ENCODE measurements at places on chromosomes 11 and 22. TPM values are rescaled to one million over a fixed set of nuclear protein-coding genes. Genes with fewer than 3 reads are reported as not detected.
A peak's percentile ranks its signal among the peaks of the same experiment; 100 is the strongest.

DNA sequence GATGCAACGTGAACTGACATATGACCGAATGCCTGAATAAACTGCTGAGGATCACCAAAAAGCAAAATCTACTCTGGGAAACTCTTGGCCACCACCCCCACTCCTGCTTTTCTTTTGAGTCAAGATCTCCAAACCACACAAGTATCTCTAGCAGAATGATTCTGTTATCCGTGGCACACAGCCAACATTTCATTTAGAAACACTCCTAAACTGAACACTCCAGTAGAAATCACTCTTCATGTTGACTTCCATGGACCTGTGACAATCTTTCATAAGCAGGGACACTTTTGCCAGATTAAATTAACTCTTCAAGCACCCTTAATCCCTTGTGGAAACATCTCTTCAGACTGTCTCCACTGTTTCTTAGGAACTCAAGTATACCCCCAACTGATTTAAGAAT lies 44.4 kb downstream of the VSIG10L2 start:
- DNase-seq = no peak

DNA sequence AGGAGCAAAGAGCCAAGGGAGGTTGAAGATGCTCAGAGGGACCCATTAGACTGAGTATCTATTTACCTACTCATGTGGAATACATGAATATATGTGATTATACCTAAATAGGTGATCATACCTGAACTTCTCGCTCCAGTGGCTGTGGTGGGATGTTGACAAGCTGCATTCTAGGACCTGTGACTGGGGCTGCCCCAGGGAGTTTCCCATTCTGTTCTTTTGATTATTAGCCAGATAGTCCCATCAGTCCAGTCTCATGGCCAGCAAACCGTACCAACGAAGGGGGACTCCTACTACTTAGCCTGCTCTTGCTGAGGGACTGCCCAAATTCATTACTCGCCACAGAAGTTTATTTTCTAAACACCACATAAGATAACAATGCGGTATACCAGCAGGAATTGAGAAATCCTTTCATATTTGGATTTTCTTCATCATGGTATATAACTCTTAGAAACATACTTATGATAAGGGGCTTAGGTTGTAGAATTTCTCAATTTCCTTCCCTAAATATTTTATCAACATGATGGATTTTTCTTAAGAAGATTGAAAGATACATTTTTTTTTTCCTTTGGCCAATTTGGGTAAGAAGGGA lies 273.9 kb downstream of the NTM start:
- DNase-seq = no peak

- DNase-seq = no peak
Measured at GRCh38 chr11:14106303-14107049, 144.0 kb downstream of the SPON1 start.

- DNase-seq = no peak
Measured at GRCh38 chr11:95700471-95700817, 89.1 kb downstream of the FAM76B start.

DNA sequence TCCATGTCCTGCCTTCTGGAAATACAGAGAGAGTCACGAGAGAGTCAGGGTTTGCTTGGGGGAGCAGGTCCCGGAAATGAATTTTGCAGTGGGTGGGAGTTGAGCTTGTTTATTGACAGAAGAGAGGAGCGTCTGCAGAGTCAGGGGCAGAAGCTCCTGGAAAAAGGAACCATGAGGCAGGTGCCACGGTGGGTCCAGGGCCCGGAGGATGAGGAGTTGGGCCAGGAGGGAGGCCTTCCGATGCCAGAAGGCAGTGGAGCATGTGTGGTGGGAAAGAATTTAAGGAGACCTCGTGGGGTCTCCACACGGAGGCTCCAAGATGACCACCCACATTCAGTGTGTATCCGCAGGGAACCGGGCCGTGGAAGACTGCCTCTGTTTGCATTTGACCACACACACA lies 461.2 kb downstream of the BRD1 start:
- DNase-seq = peak; percentile 24

- peak; percentile 75 for DNase-seq
Measured at GRCh38 chr11:46391578-46392420, at the start of gene CHRM4. Gene CHRM4, minus strand, starts transcription at chr11:46391776. Its CDS starts 5,219 bp downstream, at chr11:46386557.

DNA sequence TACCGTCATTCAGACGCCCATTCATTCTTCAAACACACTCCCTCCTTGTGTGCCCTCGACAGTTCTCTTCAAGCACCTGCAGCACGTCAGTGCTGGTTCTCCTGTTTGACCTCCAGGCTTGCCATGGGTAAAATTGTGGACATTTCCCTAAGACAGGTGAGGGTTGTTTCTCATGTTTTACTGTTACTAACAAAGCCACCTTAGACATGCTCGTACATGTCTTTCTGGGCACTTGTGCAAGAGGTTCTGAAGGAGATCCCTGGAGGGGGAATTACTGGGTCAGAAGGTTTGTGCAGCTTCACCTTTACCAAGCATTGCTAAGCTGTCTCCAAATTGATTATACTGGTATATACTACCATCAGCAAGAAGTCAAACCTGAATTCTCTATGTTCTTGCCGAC lies 189.7 kb upstream of the TMEM45B start:
- DNase-seq = no peak

DNA sequence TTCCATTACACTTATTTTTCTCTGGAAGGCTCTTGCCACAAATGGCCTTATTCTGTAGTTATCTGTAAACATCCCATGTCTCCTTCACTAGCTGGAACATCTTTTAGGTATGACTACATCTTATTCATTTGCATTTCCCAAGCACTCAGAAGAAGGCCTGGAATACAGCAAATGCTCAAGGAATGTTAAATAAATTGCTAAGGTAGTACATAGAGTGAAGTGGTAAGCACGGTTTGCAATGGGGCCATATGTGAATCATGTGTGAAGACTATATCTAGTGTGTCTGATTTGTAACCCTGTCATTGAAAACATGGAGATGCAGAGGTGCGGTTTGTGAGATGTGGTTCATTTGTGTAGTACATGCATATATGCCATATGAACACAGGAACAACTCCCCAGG lies 33.5 kb downstream of the GDPD4 start:
- DNase-seq = no peak

DNA sequence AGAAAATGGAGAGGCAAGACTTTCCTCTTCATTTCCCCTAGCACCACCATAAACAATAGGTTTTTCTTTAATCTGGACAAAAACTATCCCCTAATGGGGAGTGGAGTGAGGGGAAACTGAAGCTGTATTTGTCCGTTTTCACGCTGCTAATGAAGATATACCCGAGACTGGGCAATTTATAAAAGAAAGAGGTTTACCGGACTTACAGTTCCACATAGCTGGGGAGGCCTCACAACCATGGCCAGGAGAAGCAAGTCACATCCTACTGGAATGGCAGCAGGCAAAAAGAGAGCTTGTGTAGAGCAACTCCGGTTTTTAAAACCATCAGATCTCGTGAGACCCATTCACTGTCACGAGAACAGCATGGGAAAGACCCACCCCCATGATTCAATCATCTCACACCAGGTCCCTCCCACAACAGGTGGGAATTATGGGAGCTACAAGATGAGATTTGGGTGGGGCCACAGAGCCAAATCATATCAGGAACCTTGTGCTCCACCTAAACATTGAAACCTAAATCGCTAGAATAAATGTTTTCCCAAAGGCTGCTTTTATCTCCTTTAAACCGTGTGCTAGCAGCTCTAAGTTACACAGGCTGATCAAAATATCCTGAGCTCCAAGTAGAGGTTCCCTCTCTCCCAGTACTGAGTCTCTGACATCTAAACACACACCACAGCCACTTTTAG lies 4.3 kb downstream of the UBQLN3 start:
- DNase-seq = no peak

DNA sequence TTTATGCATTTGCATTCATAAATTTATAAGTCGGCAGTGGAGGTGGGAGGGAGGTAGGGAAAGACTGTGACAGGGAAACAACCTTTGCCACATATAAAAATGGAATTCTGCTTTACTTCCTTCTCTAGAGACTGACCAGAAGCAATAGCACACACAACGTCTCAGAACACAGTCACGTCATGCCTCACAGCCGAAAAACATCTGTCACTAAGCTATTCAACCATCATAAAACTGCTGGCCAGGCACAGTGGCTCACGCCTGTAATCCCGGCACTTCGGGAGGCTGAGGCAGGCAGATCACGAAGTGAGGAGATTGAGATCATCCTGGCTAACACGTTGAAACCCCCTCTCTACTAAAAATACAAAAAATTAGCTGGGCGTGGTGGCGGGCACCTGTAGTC lies 101.0 kb upstream of the CHRM4 start:
- no peak for DNase-seq

GRCh38 chr11:1087961-1088926 lies 13.6 kb downstream of the MUC2 start:
- peak; percentile 63 for DNase-seq

GRCh38 chr22:42626951-42627625 lies 12.4 kb upstream of the POLDIP3 start:
- DNase-seq = peak; percentile 62

GRCh38 chr11:128238521-128239265 lies 348.7 kb downstream of the ETS1 start:
- no peak for DNase-seq

DNA sequence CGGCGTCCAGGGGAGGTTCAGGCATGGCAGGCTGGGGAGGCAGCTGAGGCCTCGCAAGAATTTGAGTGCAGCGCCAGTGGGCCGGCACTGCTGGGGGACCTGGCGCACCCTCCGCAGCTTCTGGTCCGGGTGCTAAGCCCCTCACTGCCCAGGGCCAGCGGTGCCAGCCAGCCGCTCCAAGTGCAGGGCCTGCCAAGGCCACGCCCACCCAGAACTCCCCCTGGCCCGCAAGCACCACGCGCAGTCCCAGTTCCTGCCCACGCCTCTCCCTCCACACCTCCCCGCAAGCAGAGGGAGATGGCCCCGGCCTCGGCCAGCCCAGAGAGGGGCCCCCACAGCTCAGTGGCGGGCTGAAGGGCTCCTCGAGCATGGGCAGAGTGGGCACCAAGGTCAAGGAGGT lies 2017.3 kb downstream of the LRRC4C start:
- DNase-seq = no peak

DNA sequence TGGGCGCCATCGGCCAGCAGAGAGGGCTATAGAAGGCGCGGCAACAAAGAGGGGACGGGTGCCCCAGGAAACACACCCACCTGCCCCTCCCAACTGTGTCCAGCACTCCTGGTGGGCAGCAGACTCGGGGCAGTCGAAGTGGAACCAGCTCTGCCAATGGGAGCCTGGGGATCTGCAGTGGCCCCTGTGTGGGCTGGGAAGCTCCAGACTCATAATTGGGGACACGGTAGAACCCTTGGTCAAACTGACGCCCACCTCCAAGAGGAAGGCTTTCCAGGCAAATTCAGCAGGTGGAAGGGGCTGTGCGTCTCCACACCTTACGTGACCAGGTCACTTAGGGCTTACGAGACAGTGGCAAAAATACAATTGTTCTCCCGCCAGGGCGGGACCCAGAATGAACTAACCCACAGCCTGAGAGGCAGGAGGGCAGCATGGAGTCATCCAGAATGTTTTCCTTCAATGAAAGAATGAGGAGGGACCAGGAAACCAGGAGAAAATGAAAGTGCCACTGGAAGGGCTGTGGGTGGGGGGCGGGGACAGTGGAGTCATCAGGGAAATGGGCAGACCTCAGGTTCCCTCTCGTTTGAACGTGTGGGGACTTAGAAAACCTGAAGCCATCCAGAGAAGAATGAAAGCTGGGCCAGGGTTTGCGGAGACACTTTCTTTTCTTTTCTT lies 53.2 kb upstream of the SHANK2 start:
- peak; percentile 60 for DNase-seq

GRCh38 chr11:44516688-44517507 lies 48.6 kb upstream of the CD82 start:
- DNase-seq = peak; percentile 27

- DNase-seq = peak; percentile 74
Measured at GRCh38 chr11:67489885-67490726, 7.3 kb downstream of the AIP start.

- no peak for DNase-seq
Measured at GRCh38 chr11:72670041-72670440, 4.2 kb downstream of the PDE2A start.

GRCh38 chr22:28883917-28884746 lies 760 bp downstream of the ZNRF3 start:
- peak; percentile 90 for DNase-seq

Gene OR56A1
- polyA plus RNA-seq = not detected

Gene PATE4
- polyA plus RNA-seq = not detected

Gene SLC22A25
- 0.06 TPM for polyA plus RNA-seq

Gene FAM227A
- 0.02 TPM for polyA plus RNA-seq

Gene SLC5A12
- not detected for polyA plus RNA-seq

Gene PLAAT5
- not detected for polyA plus RNA-seq

Gene MOV10L1
- polyA plus RNA-seq = 0.15 TPM

Gene C11orf97
- polyA plus RNA-seq = not detected

Gene FGF4
- polyA plus RNA-seq = not detected

Gene LAMTOR1
- 155 TPM for polyA plus RNA-seq

Measured in spleen (tissue), 13 donors.